ENCODE measurements at places on chromosomes 1 and 21.
A peak's percentile ranks its signal among the peaks of the same experiment; 100 is the strongest.

- H3K27me3 ChIP-seq, result no peaks in the 10 kb centered on the region
- H3K4me3 ChIP-seq, result no peak overlapping the region
- H3K36me3 ChIP-seq, result no peaks in the 10 kb centered on the region
- no peaks in the 10 kb centered on the region for H3K4me1 ChIP-seq
- DNase-seq, result no peak
Observed at GRCh38 chr1:188425687-188426086, 1596.9 kb downstream of the PLA2G4A start.

DNA sequence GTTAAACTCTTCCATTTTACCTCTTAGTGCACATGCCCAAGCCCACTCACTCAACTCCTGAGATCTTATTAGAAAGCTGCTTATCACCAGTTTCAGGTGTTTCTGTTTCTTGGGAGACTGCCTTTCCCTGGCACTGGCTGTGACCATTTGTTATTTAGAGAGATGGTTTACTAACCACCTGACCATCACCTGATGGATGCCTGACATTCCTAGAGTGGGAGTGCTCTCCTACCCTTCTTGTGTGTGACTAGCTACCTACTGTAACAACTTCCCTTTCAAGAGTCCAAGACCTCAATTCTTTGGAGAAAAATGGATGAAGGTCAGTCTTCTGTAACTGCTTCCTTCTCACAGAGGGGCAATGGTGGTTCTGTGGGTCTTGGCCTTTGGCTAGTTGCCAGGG, 755.2 kb upstream of the ADAMTS5 start:
- no peaks in the 10 kb centered on the region for H3K36me3 ChIP-seq
- H3K4me3 ChIP-seq, result no peak overlapping the region
- no peaks in the 10 kb centered on the region for H3K27me3 ChIP-seq
- DNase-seq, result no peak
- H3K4me1 ChIP-seq, result no peaks in the 10 kb centered on the region

DNA sequence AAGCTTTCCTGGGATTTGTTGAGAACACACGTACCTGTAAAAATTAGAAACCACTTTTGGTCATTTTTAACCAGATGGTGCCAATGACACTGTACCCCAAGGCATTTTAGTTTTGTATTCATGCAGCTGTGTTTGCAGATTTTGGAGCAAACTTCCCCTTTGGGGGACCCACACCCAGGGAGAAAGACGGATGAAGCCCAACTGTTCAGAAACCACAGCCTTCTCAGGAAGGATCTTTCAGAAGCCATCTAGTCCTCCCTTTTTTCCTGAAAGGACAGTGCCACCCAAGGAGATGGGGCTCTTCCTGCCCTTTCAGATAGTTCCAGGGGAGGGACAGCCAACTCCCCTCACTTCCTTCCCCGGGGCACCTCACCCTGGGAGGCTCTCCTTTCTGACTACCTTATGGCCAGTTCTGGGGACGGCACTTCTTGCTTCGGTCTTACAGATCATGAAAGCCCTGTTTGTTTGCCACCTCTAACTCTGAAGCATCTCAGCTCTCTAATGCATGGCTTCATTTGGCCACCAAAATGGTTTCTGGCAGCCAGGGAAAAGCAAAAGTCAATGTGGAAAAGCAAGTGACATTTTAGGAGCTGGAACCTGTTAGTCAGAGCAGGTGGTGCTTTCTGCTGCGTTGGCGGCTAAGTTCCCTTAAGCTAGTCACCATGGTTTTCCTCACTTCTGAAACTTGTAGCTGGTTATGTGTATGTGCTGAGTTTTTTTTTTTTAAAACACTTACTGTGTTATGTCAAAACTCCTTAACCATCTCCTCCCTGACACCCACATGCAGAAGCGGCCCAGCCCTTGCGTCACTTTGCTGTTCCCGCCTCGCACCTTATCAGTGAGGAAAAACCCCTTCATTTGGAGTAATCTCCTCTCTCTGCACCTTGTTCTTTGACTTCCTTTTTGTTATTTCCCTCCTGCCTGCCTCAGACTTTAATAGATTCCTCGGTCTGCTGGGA, 10.1 kb downstream of the TMCC2 start:
- peaks cover 48% of the 10 kb centered on the region for H3K4me1 ChIP-seq
- H3K4me3 ChIP-seq, result peak overlapping the region; percentile 40
- H3K36me3 ChIP-seq, result peaks cover 15% of the 10 kb centered on the region
- no peaks in the 10 kb centered on the region for H3K27me3 ChIP-seq
- peak overlapping the region; percentile 91 for H3K27ac ChIP-seq

DNA sequence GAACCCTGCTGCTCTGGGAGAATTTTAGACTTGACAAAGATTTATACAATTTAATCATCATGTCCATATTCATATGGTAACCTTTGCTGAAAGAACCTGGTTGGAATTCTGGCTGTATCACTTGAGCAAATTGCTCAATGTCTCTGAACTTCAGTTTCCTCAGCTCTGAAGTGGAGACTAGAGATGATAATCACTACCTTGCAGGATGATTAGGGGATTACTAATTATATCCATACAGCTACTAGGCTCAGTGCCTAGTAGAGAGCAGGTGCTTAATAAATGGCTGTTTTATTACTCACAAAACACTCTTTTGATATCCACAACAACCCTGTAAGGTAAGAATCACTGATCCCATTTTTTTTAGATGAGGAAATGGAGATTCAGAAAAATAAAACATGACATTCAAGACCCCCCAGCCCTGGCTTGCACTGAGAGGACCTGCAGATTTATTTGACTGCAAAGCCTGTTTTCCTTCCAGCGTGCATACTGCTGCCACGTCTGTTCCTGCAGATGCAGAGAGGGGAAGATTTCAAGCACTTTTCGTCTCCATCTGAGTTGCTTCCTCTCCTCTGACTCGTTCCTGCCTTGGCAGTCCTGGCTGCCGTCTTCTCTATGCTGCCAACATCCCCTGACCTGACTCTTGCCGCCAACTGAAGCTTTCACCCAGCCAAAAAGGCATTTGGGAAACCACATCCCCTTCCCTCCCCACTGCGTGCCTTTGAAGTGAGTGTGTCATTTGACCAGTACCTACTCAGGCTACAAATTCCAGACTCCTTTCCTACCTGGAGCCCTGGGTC, 203.0 kb downstream of the PLPP3 start:
- H3K27me3 ChIP-seq, result peaks cover 3% of the 10 kb centered on the region
- DNase-seq, result no peak
- no peak overlapping the region for H3K27ac ChIP-seq
- H3K36me3 ChIP-seq, result no peaks in the 10 kb centered on the region
- no peak overlapping the region for H3K4me3 ChIP-seq

DNA sequence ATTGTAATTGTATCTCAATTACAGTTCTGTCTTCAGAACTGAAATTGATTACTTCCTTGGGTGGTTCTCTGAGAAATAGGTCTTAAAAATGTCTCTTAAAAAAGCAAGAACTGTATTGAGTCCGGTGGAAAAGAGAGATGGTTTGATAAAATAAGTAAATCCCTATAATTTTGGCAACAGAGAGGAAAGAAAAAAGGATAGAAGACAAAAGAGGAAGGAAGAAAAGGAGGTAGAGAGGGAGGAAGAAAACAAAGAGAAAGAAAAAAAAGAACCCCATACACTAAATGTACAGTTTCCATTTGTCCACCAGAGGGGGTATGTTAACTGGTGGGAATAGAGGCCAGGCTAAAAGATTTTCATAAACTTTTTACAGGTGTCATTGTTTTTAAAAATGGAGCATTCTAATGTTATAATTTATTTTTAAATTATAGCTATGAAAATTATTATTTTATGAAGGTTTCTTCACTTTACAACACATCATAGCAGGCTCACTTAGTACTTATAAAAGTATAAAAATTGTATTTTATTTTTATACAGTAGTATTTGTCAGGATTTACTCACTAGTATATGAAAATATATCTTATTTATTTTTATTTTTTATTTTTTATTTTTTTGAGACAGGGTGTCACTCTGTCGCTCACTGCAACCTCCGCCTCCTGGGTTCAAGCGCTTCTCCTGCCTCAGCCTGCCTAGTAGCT, 2.1 kb upstream of the UBE2T start:
- H3K27me3 ChIP-seq, result no peaks in the 10 kb centered on the region
- peak overlapping the region; percentile 61 for H3K4me3 ChIP-seq
- H3K4me1 ChIP-seq, result peaks cover 22% of the 10 kb centered on the region
- DNase-seq, result no peak
- peak overlapping the region; percentile 62 for H3K27ac ChIP-seq

DNA sequence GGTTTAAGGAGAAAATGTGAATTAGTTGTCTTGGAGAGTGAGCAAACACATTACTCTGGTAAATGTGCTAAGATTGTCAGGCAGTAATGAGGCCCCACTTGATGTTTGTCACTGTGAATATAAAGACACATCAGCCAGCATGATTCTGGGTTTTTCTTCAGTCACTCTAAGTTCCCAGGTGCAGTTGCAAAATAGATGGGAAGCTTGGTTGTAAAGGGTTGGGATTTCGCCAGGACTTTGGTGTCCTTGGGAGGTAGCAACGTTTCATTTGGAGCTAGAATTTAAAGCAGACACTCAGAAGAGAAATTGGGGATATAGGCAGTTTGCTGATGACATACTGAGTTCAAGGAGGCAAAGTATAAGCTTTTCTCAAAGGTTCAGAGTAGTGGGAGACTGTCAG, 154.3 kb downstream of the MAST2 start:
- no peaks in the 10 kb centered on the region for H3K4me1 ChIP-seq
- no peak overlapping the region for H3K27ac ChIP-seq
- DNase-seq, result no peak
- H3K4me3 ChIP-seq, result no peak overlapping the region

DNA sequence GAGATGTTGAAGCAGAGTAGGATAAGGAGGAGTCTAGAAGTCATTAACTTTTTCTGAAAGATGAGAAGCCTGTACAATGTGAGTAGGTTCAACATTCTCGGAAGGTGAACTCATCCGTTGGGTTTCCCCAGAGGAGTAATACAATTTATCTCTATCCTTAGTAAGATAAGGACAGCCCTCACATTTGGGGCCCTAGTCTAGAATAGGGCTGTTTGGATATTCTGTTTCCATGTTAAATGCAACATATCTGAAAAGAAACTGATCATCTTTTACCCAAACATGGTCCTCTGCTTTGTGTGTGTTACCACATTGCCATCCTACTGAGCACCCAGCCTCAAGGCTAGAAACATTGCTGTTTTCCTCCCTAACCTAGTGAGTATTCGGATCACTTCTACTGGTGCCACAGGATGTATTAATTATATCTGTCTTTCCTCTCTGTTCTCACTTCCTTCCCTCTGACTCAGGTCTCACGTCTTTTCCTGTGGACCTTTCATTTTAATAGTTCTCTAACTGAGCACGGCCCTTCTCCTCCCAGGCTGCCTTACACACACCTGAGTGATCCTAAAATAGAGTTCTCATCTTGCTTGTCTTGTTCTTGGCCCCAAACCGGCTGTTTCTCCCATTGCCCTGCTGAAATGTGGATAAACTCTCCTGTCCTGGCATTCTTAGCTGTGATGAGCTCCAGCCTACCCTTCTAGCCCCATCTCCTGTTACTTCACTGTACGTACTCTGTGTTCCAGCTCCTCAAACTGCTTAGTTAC, 91.7 kb downstream of the CDC14A start:
- H3K36me3 ChIP-seq, result peaks cover 33% of the 10 kb centered on the region
- peak overlapping the region; percentile 72 for H3K4me3 ChIP-seq
- peak; percentile 49 for DNase-seq

GRCh38 chr1:154822717-154823116, 47.4 kb downstream of the KCNN3 start:
- no peak for DNase-seq
- peaks cover 4% of the 10 kb centered on the region for H3K4me1 ChIP-seq
- H3K27me3 ChIP-seq, result no peaks in the 10 kb centered on the region
- no peak overlapping the region for H3K4me3 ChIP-seq

- peaks cover 41% of the 10 kb centered on the region for H3K36me3 ChIP-seq
- peaks cover 36% of the 10 kb centered on the region for H3K4me1 ChIP-seq
- no peaks in the 10 kb centered on the region for H3K27me3 ChIP-seq
Observed at GRCh38 chr1:20660363-20660762, 806 bp downstream of the DDOST start.

Measured in activated CD8-positive, alpha-beta T cell treated with anti-CD3 and anti-CD28 coated beads for 36 hours (primary cell).